ENCODE measurements at places on chromosomes 2 and 18.

DNA sequence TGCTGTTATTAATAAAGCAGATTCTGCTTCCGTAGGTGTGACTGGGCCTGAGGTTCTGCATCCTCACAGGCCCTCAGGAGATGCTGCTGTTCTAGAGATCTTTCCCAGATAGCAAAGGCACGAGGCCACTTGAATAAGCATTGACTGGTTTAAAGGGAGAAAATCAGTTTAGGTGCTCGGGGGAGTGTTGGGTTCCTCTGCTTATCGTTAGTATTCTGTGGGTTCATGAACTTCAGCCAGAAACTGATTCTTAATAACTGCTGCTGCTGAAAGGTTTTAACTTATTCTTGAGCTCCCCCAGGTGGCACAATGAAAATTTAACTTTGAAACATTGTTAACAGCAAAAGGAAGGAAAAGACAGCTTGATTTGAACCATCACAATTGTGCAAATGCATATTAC lies 56.9 kb downstream of the ITGA6 start:
- no peak for DNase-seq

DNA sequence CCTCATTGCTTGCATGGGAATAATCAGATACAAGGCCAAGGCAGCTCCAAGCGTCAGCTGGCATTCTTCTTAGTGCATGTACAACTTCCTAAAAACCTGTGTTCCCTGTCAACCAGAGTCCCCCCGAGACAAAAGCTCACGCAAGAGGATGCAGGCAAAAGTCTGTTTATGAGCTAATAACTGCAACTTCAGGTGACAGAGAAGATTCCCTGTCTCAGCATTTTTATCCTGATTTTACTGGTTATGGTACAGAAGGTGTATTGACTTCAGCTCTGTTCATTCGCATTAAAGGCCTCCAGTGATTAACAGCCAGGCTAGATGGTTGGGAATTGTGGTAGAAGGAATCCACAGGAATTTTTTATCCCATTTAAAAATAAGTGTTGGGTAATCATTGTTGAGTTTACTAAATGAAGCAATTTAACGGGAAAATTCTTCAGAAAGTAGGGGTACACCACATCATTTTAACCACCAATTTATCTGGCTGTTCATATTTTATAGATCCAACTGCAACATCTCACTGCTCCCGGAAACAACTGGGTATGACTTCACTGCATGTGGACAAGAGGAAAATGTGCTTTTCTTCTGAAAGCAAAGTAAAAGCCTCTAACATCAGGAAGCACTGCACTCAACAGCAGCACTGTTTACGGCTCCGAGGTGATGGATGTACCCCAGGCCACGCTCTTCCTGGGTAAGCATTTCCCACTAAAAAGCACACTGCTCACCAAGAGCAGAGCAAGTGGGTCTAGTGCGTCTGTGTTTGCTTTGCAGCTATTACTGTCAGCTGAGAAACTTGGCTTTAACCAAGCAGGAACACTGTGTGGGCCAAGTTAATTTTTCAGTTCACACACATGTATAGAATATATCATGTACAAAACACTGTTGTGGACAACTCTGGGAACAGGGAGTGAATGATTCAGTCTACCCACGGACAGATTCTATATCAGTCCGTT lies 31.9 kb downstream of the CCBE1 start:
- no peak for DNase-seq

- DNase-seq: no peak
These were observed 1.5 kb downstream of the GPC1 start for GRCh38 chr2:240436683-240437550.

- no peak for DNase-seq
These were observed 80.9 kb downstream of the CHRNA1 start for GRCh38 chr2:174683392-174683759.

GRCh38 chr2:144596073-144596871 lies 76.4 kb upstream of the ZEB2 start:
- no peak for DNase-seq

DNA sequence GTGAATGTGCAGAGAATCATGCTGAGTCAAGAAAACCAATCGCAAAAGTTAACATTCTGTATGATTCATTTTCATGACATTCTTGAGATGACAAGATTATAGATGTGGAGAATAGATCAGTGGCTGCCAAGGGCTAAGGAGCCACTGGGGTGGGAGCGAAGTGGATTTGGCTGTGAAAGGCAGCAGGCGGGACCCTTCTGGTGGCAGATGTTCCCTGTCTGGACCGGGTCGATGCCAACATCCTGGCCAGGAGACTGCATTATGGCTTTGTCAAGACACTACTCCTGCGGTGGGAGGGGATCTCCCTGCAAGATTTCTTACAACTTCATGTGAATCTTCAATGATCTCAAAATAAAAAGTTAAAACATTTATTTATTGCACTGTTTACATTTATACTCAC lies 427.9 kb downstream of the GALR1 start:
- no peak for DNase-seq

GRCh38 chr2:204015118-204015843 lies 78.7 kb downstream of the ICOS start:
- no peak for DNase-seq

DNA sequence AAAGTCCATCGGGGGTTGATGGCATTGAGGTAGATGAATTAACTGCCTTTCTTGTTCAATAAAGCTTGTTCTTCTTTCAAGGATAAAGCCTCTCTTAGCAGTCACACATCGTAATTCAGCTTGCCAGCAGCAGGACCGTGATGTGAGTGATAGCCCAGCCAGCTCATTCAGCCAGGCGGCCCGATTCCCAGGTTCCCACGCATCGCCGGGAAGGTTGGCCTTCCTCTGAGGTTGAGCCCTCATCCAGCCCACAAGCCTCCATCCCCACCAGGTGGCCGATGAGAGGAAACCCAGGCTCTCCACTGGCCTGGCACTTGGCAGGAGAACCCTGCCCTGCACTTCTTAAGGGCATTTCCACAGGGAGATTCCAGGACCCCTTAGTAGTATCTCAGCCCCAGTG lies 4.7 kb downstream of the AGAP1 start:
- DNase-seq: no peak

GRCh38 chr2:42663828-42664227 lies 95.4 kb downstream of the MTA3 start:
- no peak for DNase-seq
